ACHN (cell line): ENCODE measurements at places on chromosomes 16 and 17.

DNA sequence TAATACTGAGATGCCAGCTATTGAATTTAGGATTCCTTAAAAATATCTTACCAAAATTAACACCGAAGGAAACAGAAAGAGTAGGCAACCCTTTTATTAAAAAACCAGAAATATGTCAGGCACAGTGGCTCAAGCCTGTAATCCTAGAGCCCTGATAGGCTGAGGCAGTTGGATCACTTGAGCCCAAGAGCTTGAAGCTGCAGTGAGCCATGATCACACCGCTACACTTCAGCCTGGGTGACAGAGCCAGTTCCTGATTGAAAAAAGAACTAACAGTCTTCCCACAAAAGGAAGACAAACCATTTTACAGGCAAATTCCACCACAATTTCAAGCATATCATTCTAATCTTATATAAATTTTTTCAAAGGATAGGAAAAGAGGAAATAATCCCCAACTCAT is 15.6 kb downstream of the SLFN12 start:
- no peak for DNase-seq

- no peak for DNase-seq
Measured at GRCh38 chr17:82938486-82938872, 98.7 kb upstream of the ZNF750 start.

DNA sequence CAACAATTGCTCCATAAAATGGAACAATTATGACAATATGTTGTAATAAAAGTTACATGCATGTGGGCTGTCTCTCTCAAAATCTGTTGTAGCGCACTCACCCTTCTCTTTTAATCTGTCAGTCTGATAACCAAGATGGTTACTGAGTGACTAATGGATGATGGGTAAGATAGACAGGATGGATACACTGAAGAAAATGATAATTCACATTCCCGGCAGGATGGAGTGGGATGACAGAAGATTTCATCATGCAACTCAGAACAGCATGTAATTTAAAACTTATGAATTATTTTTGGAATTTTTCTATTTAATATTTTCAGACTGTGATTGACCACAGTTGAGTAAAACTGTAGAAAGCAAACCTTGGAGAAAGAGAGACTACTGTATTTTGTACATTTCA is 30.5 kb downstream of the CDH13 start:
- no peak for DNase-seq

DNA sequence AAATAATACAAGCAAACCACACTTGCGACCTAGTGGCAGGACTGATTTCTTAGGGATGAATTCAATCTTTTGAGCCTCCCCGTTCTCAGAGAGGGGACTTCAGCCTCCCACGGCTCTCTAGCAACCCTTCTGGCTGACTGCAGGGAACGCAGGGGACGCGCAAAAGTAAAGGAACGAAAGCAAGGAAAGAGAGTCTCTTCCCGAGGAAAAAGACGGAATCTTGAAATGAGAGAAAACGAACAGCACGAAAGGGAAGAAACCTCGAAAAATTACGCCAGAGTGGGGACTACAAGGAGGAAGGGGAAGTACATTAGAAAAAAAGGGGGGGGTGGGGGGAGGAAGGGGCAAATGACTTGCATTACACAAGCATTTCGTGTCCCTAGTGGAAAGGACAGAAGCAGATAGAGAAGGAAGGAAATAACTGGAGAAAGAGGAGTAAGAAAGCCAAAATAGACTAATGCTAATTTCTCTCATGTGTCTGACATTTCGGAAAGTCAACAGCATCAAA is 1.2 kb downstream of the GRB2 start:
- peak; percentile 91 for DNase-seq

DNA sequence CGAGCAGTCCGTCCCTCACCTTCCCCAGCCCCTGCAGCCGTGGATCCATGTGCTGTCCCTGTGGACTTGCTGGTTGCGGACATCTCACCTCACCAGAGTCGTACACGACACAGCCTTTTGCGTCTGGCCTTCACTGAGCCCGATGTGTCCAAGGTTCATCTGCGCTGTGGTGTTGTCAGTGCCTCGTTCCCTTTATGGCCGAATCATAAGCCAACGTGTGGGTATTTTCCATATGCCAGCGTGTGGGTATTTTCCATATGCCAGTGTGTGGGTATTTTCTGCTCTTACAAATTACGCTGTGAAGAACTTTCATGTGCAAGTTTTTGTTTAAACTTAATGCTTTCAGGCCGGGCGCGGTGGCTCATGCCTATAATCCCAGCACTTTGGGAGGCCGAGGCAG is 31.6 kb downstream of the TBCD start:
- no peak for DNase-seq

DNA sequence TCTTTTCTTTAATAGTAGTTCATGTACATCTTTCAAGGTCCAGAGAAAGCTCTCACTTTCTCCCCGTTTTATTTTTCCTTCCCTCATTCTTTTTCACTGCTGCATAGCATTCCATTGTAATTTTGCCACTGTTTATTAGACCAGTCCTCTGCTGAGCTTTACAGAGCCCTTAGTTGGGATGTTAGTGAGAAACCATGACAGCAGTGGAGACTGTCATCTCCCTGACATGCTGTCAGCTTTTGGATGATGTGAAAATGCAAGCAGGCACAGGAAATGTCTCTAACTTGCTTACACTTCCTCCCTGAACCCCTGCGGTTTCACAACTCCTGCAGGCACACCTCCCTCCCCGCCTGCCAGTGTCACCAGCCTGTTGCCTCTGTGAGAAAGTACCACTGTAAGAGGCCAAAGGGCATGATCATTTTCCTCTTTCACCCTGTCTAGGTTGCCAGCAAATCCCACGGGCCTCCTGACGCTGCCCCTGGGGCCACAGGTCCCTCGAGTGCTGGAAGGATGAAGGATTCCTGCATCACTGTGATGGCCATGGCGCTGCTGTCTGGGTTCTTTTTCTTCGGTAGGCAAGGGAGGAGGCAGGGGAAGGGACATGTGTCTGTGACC is at the start of gene ITGAL:
Gene ITGAL (plus strand): TSS at position 415 of the 615 bp plus-strand sequence. CDS start 96 bp downstream, at position 511.
- DNase-seq: no peak
